ENCODE measurements at places on chromosomes 16 and 17.

- no peak for DNase-seq
Observed at GRCh38 chr17:18344021-18344420, 19.3 kb downstream of the SHMT1 start.

- DNase-seq = no peak
Observed at GRCh38 chr17:7711051-7711755, 6.2 kb downstream of the EFNB3 start.

- no peak for DNase-seq
Observed at GRCh38 chr17:70353408-70354092, 184.2 kb downstream of the KCNJ2 start.

GRCh38 chr16:19868421-19868820, 16.2 kb downstream of the GPRC5B start:
- no peak for DNase-seq

- peak; percentile 43 for DNase-seq
Observed at GRCh38 chr17:67441052-67441895, 64.2 kb downstream of the PITPNC1 start.

GRCh38 chr17:51057534-51057933, 63.1 kb downstream of the SPAG9 start:
- no peak for DNase-seq

DNA sequence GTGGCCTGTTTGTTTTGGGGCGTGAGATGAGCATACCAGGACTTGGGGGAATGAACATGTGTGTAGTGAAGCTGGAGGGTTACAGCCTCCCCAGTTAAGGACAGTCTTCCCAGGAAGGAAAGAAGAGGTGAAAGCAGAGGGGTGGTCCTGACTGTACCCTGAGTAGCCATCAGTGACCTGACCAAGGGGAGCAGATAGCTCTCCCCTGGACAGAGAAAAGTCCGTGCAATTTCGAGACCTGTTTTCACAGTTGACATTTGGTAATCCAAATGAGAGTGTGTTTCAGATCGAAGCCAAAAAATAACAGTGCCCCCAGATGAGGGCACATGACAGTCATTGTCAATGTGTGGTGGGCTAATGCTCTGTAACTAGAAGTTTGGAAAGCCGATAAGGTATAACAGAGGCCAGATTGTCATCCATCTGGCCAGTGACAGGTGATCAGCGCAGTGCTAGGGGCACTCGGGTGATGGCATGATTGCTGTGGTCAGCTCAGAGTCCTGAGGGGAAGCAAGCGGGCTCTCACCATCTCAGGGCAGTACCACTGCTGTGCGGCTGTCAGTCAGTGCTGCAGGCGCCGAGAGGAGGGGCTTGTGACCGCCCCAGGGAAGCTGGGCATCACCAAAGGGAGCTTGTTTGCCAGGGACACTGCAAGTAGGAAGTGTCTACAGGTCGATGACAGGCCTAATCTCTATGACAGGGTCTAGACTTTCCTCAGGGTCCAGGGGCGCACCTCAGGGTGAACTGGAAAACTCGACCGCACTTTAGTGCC, 1.1 kb upstream of the NME2 start:
- DNase-seq = no peak

GRCh38 chr16:23434380-23434779, 18.6 kb downstream of the COG7 start:
- peak; percentile 58 for DNase-seq

DNA sequence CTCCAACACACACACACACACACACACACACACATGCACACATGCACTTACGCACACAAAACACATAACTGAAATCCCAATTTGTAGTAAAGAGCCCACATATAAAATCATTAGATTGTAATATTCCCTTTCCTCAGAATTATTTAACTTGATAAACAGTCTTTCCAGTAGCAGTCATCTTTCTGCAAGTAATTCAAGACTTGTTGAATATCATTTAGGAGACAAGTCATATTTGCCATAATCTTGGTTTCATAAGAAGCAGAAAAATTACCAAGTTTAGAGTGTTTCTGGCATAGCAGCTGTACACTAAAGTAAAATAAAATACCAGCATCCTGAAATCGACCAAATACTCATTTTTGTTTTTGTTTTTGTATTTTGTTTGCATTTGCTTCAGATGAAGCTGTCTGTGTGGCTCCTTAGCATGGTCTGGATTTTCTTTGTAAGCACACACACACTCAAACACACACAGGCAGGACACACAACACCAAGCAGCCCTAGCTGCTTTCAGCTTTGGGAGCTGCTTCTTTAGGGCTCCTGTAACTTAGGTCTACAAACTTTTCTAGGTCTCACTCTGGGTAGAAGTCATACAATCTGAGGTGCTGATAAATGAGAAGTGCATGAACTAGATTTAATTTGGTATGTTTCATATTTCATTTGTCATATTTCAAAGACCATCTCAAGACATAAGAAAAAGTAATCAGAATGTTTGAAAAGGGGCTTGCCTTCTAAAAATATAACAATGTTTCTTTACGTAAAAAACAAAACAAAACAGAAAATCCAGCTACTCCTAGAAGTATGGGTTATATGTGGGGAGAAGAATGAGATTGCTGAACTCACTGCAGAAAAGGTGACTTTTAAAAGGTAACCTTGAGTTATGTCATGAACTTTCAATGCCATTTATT, 3.0 kb downstream of the SALL1 start:
- no peak for DNase-seq

DNA sequence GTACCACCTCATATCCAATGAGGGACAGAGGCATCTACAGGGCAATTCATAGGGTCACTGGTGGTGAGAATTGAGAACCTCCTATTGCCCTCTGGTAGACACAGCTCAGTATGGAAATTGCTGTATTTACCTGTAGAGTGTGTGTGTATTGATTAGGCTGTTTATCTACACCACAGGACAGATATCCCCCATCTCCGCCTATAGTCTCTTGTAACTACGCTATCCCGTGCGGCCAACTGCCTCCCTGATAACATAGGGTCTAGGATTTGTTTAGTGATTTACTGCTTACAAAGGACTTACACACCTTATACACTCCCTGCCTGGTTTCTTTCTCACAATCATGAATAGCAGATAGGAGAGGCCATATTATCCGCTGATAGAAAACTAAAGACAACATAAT, 1.7 kb upstream of the STAT3 start:
- DNase-seq = no peak

Measured in HAP-1 (cell line).